ENCODE measurements at places on chromosomes 5 and 9.
A peak's percentile ranks its signal among the peaks of the same experiment; 100 is the strongest.

DNA sequence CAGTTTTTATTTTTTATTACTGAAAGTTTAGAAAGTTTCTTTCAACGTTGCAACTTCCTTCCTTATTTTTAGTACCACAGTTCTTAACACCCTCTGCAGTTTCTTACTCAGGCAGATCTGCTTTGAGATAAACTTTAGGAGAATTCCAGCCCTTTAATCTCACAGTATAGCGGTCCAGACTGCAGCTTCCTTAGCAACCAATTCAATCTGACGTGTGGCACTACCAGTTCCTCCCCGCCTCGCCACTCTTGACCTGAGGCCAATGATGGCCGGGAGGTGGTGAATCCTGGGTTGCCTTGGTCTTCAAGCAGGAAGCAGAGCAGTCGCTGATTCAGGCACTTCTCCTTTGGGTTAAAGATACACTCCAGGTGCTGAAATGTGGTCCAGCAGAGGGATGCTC lies 334.3 kb upstream of the TRPC7 start:
- no peaks in the 10 kb centered on the region for H3K4me1 ChIP-seq
- no peaks in the 10 kb centered on the region for H3K36me3 ChIP-seq
- DNase-seq = no peak
- no peaks in the 10 kb centered on the region for H3K27me3 ChIP-seq
- H3K4me3 ChIP-seq = no peak overlapping the region

GRCh38 chr5:163622799-163623198 lies 117.4 kb downstream of the MAT2B start:
- no peak overlapping the region for H3K27ac ChIP-seq
- no peaks in the 10 kb centered on the region for H3K4me1 ChIP-seq
- no peak for DNase-seq
- no peak overlapping the region for H3K4me3 ChIP-seq

DNA sequence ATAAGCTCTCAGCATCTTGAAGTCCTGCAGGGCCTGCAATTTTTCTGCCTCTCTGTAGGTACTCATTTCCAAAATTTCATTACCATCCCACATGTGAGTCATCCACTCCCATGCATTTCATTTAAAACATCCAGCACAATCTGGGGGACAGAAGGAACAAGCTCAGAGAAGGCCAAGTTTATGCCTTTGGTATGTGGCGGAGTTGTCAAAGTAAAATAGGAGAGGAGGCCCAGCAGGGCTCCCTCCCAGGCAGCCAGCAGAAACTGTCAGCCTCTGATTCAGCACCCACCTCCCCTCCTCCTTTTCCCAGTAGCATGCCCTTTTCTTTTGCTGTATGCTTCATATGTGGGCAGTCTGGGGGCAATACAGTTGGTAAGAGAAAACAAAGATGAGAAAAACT lies 126.4 kb upstream of the ZNF366 start:
- DNase-seq = no peak
- H3K4me1 ChIP-seq = peaks cover 6% of the 10 kb centered on the region
- no peak overlapping the region for H3K4me3 ChIP-seq
- no peaks in the 10 kb centered on the region for H3K27me3 ChIP-seq
- peak overlapping the region; percentile 37 for H3K27ac ChIP-seq
- no peaks in the 10 kb centered on the region for H3K36me3 ChIP-seq

DNA sequence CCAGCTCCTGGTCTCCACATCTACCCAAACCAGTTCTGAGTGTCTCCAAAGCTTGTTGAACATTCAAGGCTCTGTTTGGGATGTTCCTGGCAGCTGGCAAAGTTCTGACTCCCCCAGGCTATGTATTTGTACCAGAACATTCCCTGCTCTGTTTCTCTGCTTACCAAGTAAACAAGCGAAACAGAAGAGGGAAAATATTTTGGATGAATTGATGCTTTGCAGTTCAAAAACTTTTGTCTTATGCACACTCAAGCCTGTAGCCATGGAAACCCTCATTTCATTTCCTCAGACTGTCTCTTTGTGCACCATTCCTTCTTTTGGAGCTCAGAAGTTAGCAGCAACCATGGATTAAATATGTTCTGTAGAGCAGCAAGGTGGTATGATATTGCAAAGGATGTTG lies 145.8 kb downstream of the ACTL7B start:
- DNase-seq = no peak
- peaks cover 16% of the 10 kb centered on the region for H3K4me1 ChIP-seq
- H3K4me3 ChIP-seq = no peak overlapping the region
- no peaks in the 10 kb centered on the region for H3K27me3 ChIP-seq

GRCh38 chr9:133788045-133788818 lies 50.1 kb upstream of the SARDH start:
- peaks cover 3% of the 10 kb centered on the region for H3K36me3 ChIP-seq
- H3K4me1 ChIP-seq = peaks cover 6% of the 10 kb centered on the region
- no peak overlapping the region for H3K27ac ChIP-seq
- DNase-seq = no peak

DNA sequence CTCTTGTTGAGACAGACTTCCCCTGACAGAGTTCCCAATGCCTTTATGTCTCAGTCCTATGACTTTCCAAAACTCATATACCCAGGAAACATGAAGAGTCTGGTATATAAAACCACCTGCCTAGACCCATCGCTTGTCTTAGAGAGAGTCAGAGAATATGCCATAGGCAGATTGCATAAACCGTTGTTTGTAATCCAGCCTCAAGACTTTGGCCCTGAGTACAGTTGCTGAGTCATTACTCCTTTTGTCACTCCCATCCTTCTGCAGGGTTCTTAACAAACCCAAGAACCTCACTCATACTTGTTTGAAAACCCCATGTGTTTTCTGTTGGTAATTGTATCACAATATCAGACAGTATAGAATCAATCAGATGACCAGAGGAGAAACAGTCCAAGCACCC lies 616.3 kb downstream of the SLCO4C1 start:
- H3K27me3 ChIP-seq = no peaks in the 10 kb centered on the region
- no peaks in the 10 kb centered on the region for H3K36me3 ChIP-seq

DNA sequence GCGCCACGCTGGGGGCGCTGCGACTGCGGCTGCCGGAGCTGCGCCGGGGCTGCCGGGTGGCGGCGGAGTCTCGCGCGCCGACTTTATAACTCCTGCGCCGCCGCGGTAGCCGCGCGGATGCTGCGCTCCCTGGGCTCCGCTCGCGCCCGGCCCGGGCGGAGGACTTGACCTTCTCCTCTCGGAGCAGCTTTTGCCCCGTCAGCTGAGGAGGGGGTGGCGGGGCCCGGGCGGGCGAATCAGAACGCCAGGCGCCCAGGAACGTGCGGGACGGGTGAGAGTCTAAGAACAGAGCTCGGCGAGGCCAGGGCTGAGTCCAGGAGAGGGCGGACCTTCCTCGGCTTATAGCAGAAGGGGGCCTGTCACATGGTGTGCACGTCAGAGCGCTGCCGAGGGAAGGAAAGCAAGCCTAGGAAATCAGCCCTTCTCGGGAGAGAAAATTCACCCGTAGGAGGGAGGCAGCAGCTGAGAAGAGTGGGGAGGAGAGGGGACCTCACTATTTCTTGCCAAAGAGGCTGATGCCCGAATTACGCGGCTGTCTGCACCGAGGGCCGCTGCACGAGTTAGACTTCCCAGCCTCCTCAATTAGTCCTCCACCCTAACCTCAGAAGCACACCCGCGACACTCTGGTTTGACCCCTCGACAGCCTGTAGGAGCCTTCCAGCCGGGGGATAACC lies at the start of gene FOXD1:
FOXD1 (minus strand) TSS at position 315 of the 674 bp plus-strand sequence. CDS start 415 bp downstream, outside the sequence.
- H3K4me1 ChIP-seq = peaks cover 19% of the 10 kb centered on the region
- H3K36me3 ChIP-seq = no peaks in the 10 kb centered on the region
- H3K27me3 ChIP-seq = peaks cover 29% of the 10 kb centered on the region
- peak within 1 kb of the TSS; percentile 34 for H3K4me3 ChIP-seq
- DNase-seq = no peak

GRCh38 chr5:121748686-121749085 lies 103.0 kb upstream of the FTMT start:
- no peaks in the 10 kb centered on the region for H3K4me1 ChIP-seq
- DNase-seq = no peak
- H3K4me3 ChIP-seq = no peak overlapping the region

DNA sequence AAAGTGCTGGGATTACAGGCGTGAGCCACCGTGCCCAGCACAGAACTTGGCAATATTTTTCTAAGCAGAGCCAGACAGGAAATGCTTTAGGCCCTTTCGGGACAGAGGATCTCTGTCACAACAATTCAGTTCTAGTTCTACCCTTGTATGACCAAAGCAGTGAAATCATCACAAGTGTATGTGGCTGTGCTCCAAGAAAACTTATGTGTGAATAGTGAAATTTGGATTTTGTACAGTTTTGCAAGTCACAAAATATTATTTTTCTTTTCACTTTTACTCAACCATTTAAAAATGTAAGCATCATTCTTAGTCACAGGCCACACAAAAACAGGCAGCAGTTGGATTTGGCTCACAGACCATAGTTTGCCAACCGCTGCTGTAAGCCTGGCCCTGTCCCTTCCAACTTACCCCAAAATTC lies 20.4 kb upstream of the PRUNE2 start:
- no peaks in the 10 kb centered on the region for H3K4me1 ChIP-seq
- no peaks in the 10 kb centered on the region for H3K27me3 ChIP-seq
- no peak for DNase-seq
- H3K36me3 ChIP-seq = no peaks in the 10 kb centered on the region
- no peak overlapping the region for H3K4me3 ChIP-seq

DNA sequence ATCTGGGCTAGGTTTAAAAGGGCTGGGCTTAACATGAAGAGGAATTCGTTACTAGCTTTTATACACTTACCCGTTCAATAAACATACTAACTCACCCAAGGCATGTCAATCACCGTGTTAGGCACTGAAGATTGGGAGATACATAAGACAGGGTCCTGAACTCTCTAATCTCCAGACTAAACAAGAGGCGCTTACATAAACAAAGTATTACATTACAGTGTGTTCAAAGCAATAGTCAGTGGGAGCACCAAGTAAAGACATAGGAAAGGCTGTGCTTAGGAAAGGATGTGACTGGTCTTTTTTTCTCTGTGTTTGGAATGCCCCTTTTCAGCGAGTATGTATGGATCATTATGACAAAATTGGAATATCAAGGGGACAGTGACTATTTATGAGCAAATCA lies 203.6 kb upstream of the ADRA1B start:
- H3K27ac ChIP-seq = no peak overlapping the region
- no peaks in the 10 kb centered on the region for H3K36me3 ChIP-seq
- H3K27me3 ChIP-seq = no peaks in the 10 kb centered on the region
- no peak for DNase-seq
- no peak overlapping the region for H3K4me3 ChIP-seq

- H3K27ac ChIP-seq = no peak overlapping the region
- H3K4me1 ChIP-seq = no peaks in the 10 kb centered on the region
- H3K36me3 ChIP-seq = no peaks in the 10 kb centered on the region
- DNase-seq = no peak
- H3K27me3 ChIP-seq = no peaks in the 10 kb centered on the region
- H3K4me3 ChIP-seq = no peak overlapping the region
Measured at GRCh38 chr9:99732715-99733114, 89.0 kb upstream of the NR4A3 start.

DNA sequence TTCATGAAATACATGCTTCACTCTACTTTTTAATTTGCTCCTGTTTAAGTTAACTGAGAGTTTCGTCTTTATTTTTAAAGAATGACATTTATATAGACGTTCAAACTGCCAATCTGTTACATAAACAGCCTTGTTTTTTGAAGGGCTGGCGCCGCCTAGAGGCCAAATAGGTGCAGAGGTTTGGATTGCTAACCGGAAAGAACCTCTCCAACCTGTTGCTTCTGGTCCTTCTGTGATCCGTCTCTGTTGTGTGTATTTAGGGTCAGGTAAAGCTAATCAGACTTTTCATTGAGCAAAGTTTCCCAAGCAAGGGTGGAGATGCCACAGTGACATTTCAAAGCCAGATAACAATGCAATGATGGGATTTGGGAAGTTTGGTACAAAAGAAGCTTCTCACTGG lies 39.5 kb upstream of the GLIS3 start:
- no peaks in the 10 kb centered on the region for H3K4me1 ChIP-seq
- H3K36me3 ChIP-seq = no peaks in the 10 kb centered on the region
- no peak for DNase-seq
